ENCODE measurements at places on chromosomes 3 and 15.
A peak's percentile ranks its signal among the peaks of the same experiment; 100 is the strongest.

DNA sequence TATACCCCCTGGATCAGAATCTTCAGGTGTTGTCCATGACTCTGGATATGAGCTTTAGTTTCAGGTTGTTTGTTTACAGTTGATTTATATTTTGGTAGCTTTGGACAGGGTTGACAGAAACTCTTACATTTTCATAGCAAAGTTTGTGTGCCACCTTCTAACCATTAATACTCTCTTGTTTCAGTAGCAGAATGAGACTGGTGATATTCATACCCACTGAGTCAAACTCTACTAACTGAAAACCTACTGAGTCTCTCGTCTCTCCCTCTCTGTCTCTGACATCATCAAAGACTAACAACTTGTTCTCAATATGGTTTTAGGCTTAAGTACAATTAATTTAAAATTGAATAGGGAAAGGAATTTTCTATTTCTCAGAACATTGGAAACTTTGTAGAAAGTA, 282.3 kb downstream of the CNTN6 start:
- DNase-seq: no peak

DNA sequence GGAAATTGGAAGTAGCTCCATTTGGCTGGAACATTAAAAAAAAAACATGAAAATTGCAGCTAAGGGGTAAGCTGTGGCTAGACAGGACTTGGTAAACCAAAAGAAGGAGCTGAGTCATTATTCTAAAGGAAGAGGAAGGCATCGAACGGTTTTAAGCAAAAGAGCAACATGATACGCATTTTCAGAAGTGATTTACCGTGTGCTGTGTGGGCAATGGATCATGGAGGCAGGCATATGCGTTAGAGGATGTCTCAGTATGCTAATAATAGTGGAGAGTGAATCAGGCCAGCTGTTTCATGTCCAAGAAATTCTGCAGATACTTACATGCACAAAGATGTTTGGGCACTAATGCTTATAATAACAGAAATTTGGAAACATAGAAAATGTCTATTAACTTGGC, 409.1 kb upstream of the ATP11B start:
- no peak for DNase-seq

GRCh38 chr15:26968806-26969205, 2.2 kb upstream of the GABRG3 start:
- no peak for DNase-seq

DNA sequence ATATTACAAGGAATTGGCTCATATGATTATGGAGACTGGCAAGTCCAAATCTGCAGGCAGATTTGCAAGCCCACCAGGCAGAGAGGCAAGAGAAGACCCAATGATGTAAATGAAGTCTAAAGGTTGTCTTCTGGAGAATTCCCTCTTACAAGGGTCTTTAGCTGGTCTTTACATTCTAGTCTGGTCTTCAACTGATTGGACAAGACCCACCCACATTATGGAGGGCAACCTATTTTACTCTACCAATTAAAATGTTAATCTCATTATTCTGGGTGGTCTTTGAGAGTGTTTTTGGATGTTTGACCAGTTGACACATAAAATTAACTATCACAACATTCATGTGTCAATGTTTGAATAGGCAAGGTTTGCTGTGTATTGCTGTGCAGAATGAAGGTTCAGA, 28.0 kb upstream of the ATP11B start:
- DNase-seq: no peak

DNA sequence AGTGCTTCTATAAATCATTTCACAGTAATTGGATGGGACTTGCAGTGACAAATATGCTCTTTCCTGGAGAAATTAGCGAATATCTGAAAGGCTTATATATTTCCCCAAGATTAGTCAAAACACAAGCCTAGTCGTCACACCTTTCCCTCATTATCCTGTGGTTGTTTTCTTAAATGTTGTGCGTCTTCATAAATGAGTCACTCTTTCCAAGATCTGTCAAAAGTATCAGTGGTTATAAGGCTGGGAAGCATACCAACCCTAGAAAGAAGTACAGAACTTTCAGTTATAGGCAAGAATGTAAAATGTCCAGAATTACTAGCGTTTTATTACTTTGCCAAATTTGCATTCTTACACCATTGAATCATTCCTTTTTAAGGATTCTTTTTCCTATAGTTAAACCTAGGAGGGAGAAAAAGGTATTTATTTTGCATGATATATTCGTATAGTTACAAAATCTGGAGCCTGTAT, 33.6 kb downstream of the TMEM212 start:
- DNase-seq: no peak

DNA sequence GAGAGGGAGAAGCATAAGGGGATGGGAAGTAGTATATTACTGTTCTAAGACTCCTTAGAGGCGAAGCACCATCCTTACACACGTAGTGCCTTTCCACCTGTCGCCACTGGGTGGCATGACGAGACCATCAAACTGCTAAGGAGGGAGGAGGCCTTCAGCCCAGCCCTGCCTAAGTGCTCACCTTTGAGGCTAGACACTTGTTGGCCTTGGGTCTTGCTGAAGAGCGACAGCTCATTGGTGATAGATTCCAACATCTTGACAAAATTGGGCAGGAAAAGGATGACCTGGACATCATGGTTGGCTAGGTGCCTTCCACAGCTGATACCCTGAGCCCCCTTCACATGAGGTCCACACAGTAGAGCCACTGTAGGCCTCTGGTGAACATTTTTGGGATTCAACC, 19.6 kb downstream of the CLK3 start:
- peak; percentile 77 for DNase-seq

GRCh38 chr3:11050666-11051323, 58.2 kb downstream of the SLC6A1 start:
- DNase-seq: no peak

DNA sequence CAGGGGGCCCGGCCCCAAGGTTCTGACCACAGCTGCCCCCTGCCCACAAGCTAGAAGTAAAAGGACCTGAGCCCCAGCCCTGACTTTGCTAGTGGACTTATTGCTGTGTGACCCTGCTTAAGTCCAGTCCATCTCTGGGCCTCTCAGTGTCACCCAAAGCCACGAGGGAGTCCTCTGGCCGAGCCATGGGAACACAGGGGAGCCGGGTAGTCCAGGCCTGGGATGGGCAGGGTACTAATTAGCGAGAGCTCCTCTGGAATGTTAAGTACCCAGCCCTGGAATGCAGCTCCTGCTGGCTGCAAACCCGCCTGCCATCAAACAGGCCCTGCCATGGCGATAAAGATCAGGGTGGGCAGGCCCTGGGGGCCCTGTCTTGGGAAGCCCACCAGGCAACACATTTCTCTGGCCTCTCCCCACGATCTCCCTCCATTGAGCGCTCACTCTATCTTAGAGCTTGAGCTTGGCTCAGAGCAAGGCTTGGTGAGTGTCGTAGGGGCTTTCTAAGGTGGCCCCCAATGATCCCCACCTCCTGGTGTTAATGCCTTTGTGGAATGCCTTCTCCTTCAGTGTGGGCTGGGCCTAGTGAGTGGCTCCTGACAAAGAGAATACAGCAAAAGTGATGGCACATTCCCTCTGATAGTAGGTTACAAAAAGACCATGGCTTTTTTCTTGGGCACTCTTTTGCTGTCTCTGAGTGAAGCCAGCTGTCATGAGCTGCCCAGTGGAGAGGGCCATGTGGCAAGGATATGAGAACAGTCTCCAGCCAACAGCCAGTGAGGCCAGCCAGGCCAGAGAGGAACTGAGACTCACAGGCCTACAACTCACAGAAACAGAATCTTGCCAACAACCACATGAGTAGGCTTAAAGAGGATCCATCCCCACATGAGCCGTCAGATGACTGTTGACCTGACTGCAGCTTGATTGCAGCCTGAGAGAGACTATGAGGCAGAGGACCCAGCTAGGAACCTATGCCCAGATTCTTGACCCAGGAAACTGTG, 133.1 kb downstream of the SMAD6 start:
- no peak for DNase-seq

- DNase-seq: no peak
Observed at GRCh38 chr3:186127463-186127862, 18.6 kb upstream of the ETV5 start.

DNA sequence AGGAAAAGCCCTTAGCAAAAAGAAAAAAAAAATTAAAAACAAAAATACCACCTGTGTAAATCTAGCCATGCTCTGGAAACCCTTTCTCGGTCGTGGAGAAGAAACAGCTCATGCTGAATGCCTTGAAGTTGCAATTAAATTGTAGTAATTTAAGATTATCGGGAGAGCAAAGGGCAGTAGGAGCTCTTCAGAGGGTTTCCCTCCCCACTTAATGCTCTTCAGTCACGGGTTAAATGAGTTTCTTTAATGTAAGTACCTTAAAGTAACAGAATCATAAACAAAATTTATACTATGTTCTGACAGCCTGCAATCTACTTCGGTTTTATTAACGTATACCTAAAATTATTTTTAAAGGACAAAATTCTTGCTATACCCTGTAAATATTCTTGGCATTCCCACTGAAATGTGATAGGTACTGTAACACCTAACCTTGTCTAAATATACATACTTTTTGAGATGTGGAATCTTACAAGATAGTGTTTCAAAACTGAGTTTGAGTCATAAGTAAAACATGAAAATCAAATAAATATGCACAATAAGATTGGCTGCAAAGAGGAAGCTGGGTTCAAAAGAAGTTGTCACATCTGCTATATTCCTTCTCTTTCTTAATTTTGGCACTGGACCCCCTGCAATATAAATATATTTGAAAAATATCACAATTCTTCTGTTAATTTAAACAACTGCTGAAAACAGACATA, 5.3 kb downstream of the FOXP1 start:
- no peak for DNase-seq

DNA sequence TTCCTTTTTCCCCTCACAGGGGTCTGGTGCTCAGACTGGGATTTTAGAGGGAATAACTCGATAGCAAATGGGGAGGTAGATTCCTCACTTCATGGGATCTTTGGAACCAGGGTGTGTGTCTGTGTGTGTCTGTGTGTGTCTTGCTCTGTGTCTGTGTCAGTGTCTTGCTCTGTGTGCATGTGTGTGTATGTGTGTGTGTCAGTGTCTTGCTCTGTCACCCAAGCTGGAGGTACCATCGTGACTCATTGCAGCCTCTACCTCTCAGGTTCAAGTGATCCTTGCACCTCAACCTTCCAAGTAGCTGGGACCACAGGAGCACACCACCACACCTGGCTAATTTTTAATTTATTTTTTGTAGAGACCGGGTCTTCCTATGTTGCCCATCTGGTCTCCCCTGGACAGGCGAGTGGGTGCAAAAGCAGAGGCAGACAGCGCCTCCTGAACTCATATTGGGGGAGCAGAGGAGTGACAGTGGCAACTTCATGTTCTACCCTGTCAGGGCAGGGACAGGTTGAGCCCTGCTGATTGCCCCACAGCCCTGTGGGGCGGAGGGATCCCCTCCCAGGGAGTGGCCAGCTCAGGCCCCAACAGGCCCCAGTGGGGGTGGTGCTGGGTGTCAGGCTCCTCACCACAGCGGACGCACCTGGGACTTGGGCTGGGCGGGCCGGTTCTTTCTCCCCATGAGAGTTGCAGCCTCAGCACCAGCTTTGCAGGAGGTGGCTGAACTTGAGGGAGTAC, 10.4 kb upstream of the SEMA4B start:
- no peak for DNase-seq

GRCh38 chr3:107458871-107459270, 63.9 kb upstream of the BBX start:
- DNase-seq: no peak

DNA sequence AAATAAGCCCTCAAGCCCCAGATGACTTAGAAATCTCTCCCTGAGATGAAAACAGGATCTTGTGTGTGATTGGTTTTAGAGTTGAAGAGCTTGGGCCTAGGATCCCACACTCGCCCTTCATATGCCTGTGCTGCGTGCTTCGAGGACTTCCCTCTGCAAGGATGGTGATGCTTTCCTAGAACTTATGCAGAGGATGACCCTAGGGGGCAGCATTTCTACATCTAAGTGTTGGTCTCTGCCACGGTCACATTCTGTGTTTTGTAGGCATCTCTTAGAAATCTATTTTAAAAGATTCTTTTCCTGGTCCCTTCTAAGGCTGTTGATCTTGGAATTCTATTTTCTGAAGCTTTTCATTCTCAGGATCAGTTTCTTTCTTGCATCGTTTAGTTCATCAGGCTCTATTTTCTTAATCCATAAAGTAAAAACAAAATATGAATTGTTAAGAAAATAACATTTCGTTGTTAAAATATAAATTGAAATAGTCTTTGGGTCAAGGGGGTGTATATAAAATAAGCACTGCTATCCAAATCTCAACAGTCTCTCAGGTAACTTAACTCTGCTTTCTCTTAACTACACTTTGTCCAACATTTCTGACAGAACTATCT, 45.7 kb downstream of the WDR76 start:
- no peak for DNase-seq

DNA sequence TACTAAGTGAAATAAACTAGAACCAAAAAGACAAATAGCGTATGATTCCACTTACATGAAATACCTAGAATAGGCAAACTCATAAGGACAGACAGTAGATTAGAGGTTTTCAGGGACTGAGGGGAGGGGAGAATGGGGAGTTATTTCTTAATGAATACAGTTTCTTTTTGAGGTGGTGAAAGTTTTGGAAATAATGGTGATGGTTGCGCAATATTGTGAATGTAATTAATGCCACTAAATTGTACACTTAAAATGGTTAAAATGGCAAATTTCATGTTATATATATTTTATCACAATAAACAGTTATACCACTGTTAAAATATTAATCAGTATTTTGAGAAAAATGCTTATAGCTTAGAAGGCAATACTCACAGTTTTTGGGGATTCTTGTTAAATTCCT, 11.0 kb downstream of the UBE2E1 start:
- no peak for DNase-seq

DNA sequence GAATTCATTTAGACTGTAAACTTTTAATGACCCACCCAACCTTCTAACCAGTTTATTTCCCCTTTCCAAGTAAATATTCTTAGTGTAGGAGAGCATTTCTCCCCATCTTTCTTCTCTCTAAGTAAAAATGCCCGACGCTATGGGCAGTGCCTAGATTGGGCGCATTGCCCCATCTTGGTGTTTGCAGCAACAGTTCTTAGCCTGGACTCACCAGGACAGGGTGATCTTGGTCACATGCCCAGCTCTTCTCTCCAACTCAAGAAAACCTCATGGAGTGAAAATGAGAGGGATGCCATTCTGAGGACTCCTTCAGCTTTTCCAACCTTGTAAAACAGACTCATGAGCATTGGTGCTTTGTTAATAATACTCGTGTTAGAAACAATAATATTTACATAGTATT, 76.7 kb downstream of the GHSR start:
- DNase-seq: no peak

DNA sequence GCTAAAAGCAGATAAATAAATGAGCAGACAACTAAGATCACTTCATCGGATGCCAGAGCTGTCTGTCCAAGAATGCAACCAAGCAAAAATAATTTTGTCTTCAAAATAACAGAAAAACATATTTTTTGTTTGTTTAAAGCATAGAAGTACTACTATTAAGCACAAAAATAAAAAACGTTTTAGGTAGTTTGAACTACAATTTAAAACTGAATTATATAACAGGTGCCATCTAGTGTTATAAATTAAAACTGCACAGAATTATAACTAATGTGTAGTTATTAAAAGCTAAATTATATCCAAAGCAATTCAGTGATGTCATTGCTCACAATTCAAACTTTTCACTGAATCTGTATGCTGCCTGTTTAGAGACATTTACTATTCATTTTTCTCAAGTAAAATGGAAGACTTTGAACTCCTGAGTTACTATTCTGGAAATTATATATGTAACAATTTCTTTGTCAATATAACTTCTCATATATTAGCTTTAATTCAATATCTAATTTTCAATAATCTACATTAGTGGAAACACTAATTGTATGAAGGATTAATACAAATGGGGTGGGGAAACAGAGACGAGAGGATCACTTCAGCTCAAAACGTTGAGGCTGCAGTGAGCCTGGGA, 29.5 kb downstream of the LINS1 start:
- no peak for DNase-seq
